ENCODE measurements at places on chromosomes 1 and 21.

GRCh38 chr1:36492491-36492890 lies 9.8 kb upstream of the CSF3R start:
- no peak for DNase-seq

DNA sequence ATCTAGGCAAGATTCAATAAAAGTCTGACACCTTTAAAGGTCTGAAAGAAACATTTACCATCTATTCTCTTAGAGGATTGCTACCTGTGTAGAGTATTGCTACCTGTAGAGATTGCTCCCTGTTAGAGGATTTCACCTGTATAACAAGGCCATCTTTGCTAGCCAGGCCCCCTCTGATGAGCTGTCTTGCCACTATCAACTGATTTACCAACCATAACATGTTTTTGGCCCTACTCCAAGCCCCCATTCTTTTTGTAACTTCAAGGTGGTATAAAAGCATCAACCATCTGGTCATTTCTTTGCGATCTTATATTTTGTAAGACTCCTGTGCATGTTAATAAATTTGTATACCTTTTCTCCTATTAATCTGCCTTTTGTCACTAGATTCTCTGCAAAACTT lies 424.7 kb upstream of the CAMK1G start:
- DNase-seq = no peak

DNA sequence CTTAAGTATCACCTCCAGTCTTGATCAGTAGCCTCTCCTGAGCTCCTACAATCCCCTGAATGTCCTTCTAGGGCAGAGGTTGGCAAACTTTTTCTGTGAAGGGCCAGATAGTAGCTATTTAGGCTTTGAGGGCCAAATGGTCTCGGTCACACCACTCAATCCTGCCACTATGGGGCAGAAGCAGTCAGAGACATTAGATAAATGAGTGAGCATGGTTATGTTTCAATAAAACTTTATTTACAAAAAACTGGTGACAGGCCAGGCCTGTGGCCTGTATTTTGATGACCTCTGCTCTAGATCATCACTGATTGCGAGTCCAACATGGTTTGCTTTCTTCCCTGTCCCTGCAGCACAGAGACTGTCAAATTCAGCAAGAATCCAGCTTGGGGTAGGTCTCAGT lies 36.3 kb downstream of the LRP8 start:
- DNase-seq = no peak

DNA sequence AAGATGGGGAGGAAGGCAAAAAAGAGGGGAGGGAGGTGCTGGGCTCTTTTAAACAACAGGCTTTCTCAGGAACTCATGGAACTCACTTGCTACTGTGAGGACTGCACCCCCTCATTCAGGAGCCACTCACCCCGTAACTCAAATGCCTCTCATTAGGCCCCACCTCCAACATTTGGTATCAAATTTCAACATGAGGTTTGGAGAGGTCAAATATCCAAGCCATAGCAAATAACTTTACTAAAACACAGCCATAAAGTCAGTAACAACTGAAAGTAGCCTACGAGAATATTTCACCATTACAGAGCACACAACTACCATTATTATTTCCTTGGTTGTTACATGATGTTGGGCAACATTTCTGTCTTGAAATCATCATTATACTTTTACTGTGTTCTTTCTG lies 13.1 kb upstream of the DMRTB1 start:
- no peak for DNase-seq

GRCh38 chr1:31515936-31516335 lies 60.4 kb upstream of the TINAGL1 start:
- no peak for DNase-seq

DNA sequence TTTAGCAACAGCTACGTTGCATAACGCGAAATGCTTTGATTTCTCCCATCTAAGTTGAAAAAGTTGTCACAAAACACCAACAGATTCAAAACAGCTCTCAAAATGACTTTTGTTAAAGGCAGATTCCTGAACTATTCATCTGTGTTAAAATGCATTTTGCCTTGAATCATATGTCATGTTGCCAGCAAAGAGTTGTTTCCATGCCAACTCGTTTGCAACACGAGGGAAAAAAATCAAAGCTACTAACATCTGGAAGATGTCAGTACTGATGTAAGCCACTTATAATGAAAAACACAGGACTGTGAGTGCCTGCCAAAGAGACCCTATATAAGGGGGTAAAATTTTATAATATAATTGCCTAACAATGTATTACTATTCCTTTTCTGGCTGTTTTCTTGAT lies 182.7 kb upstream of the PTBP2 start:
- no peak for DNase-seq

DNA sequence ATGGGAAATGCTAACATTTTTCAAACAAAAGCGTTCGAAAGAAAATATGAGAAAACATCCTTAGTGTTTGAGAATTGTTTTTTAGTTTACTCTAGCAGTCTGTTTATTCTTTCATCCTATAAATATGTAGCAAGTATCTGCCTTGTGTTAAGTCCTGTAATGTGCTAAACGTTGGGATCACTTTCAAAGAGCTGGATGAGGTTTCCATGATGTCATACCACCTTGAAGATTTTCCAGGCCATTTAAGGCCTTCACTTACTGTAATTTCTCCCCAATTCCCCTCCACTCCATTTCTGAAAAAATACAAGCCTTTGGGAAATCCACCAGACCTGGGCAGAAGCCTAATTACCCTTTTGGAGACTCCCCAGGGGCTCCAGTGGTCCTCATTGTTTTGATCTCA lies 24.2 kb upstream of the CTBS start:
- no peak for DNase-seq

DNA sequence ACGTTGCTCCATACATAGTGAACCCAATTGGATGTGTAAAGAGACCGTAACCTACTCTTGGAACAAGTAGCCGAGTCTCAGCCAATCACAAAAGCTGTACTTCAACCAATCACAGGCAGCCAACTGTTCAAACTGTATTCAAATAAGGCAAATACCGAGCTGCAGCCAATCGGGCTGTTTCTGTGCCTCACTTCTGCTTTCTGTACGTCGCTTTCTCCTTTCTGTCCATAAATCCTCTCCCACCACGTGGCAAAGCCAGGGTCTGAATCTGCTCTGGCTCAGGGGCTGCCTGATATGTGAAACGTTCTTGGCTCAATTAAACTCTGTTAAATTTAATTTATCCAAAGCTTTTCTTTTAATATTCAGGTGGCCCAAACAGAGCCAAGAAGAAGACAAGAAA lies 210.3 kb downstream of the URB2 start:
- no peak for DNase-seq

- DNase-seq = no peak
Measured at GRCh38 chr1:52056937-52057231, 789 bp downstream of the BTF3L4 start.

GRCh38 chr1:3103967-3104677 lies 35.1 kb downstream of the PRDM16 start:
- DNase-seq = no peak

GRCh38 chr21:33367309-33367973 lies 35.8 kb upstream of the IFNGR2 start:
- DNase-seq = no peak

DNA sequence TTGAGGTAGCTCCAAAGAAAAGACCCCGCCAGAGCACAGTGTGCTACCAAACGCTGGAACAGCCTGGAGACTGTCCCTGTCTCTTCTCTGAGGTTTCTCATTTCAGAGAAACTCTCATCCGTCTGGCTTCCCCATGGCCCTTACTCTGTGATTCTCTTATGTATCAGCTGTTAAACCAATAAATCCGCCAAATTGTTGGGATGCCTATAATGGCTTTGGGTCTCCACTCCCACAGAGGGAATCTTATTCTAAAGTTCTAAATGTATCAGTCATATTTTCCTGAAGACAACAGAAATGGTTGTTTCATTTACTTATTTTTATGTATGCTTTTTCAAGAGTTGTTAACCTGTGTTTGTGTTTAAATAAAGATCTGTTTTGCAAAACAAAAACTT lies 4.0 kb downstream of the ERG start:
- no peak for DNase-seq

- DNase-seq = no peak
Measured at GRCh38 chr1:32933742-32934322, 30.8 kb downstream of the RNF19B start.

DNA sequence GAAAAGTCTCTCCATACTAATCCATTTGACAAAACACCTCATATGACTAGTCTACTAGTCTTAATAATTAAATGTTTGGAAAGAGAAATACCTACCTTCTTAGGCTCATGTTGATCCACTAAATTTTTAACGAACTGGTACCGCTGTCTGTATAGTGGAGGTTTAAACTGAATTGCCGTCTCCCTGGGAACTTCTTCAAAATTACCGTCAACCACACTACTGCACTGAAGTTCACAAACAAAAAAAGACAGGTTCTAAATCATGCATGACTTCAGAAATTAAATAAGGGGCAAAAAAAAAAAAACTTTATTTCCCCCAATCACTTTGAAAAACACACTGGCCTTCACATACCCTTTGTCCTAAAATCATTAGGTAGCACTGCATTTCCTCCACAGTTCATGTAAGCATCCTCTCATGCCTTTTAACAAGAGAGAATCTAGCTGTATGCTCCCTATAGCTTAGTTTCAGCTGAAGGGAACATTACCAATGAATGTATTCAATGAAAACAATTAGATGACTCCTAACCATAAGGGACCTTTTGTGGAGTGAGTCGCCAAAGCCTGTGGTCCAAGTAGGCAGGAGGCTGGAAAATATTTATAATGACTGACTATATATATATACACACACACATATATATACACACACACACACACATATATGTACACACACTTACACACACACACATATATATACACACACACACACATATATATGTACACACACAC lies 3.4 kb downstream of the HENMT1 start:
- no peak for DNase-seq

DNA sequence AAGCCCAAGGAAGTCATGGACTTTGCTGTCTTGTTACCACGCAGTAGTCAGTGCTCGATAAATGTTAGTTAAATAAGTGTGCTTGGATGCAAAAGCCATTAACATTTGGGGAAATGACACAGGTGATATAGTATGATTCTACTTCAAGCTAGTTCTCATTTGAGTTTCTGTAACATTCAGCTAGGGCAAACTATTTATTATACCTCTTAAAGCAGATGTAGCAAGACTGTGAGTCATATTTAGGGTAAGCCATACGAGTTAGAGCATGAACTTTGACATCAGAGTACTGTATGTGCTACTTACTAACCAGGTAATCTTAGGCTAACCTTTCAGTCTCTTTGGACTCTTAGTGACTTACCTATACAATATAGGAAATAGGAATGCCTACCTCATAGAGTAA lies 21.0 kb downstream of the CLCA4 start:
- no peak for DNase-seq

DNA sequence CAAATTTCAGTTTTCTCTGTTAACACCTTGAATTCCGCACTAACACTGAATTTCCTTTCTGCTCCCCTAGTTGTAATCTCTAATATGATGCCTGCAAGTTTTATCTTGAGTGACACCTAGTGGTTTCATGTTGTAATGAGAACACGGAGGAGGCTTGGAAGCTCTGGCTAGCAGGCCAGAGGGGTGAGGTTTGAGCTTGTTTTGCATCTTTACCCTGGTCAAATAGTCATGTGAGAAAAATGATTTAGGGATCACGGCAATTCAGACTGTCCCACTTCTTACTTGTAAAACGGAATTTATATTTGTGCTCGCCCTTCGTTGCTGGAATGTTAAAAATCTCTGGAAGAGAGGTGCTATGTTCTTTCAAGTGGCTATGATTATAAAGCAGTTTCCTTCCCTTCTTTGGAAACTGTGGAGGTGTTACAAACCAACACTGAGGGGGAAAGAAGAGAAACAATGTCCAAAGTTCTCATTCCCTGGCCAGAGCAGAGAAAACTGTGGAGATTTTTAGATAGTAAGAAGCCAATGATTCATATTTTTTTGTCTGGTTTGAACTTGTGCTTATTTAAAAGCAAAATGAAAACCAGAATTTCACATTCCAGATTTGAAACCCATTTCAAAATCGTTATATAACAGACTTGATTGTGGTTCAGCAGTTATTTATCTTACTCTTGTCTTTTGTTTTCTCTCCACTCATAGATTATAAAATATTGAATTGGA lies 5.3 kb upstream of the MROH9 start:
- DNase-seq = no peak

DNA sequence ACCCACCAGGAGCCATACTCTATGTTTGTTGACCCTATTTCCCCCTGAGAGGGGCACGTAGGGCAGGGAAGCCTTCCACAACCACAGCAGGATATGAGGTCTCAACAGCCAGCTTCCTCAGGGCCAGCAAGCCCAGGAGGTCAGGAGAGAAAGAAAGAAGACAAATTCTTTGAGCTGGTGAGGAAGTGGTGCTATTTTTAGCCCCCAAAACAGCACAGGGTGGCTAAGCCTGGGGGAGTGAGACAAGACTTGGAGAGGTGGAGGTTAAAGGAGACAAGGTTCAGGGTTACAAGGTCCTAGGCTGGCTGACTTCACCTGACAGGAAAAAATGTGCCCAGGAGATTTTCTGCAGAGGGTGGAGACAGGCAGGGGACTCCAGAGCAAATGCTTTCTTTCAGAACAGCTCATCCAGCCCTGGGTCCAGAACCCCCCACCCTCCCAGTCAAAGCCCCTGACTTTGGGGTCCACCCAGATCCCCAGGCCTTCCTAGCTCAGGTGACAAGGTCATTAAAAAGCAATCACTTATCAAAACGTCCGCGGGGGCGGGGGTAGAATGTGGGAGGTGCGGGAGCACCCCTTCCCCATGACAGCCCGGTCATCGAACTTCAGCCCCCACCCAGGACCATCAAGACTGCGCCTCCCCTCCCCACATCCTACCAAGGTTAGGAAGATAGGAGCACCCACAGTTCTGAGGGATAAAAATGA lies 1.3 kb downstream of the SV2A start:
- no peak for DNase-seq

DNA sequence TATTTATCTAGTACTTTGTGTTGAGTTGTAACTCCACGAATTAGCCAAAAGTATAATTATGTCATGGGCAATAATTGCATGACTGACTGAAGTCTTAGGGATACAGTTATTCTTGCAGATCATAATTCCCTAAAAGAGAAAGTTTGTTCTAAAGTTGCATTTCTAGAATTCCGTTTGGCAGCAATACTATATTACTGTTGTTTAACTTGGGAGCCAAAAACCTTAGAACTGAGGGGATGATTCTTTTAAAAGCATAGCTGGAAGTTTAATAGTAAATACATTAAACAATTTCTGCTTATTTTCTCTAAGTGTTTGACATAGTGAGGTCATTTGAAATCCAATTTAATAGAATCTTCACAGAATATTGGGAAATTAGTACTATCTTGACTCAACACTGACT lies 356.4 kb upstream of the ADAMTS5 start:
- no peak for DNase-seq

DNA sequence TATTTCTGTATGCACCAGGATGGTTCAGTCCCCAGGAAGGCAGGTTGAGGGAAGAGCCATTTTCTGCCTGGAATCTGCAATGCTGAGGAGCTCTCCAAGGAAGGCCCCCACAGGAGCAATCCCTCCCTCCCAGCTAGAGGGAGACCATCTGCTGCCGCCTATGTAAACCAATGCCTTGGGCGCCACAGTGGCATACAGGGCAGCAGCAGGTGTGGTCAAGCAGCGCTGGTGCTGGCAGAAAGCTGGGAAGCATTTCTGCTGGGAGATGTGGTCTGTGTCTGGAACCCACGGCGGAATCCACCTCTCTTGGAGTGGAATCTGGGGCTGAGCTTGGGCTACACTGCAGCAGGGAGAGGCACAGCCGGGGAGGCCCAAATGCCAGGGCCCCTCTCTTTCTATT lies 283.3 kb downstream of the RRAGC start:
- DNase-seq = no peak

- no peak for DNase-seq
Measured at GRCh38 chr1:17255336-17255735, 6.4 kb downstream of the PADI3 start.

- DNase-seq = no peak
Measured at GRCh38 chr1:207405814-207406213, 48.3 kb upstream of the CR2 start.

GRCh38 chr1:165355139-165355976 lies 1.2 kb downstream of the LMX1A start:
- DNase-seq = no peak
